BE2C (cell line): ENCODE measurements at places on chromosomes 13 and 19.

DNA sequence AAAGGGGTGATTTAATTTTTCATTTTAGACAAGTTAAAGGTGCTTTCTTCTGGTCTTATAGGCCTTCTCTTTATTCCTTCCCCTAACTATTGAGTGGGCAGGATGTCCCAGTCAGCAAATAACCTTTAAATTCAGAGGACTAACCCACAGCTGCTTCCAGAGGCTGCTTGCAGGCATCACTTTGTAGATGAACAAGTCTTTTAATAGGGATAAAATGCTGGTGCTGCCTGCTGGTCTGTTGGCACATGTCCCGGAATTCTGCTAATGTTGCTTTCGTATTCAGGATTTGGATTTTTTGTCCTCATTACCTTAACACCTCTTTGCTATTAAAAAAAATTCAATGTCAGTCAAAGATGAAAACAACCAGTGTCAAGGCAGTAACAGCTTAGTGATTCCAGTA lies 132.7 kb upstream of the KL start:
- DNase-seq = no peak

DNA sequence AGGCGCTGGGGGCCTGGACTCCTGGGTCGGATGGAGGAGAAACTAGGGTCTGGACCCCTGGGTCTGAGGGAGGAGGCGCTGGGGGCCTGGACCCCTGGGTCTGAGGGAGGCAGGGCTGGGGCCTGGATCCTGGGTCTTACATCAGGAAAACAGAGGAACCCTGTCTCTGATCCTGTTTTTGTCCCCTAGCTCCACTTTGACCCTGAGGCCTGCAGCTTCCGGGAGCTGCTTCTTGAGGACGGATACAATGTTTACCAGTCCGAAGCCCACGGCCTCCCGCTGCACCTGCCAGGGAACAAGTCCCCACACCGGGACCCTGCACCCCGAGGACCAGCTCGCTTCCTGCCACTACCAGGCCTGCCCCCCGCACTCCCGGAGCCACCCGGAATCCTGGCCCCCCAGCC lies 2.4 kb downstream of the FGF21 start:
- DNase-seq = no peak

DNA sequence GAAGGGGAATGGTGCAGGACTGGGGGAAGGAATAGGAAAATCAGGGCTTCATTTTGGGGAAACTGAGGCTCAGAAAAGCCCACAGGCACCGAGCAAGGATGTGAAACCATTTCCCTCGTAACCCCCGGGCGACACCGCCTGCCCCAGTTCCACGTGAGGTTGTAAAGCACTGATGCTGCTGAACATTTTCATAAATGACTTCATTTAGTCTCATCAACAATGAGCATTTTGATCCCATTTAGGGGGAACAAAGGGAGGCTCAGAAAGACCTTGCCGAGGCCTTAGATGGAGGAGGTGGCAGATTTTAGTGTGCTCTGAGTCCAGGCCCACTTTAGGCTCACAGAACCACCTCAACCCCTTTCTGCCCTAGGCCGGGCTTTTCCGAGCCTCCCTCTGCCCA lies 20.5 kb upstream of the FBXO27 start:
- DNase-seq = no peak

- peak; percentile 17 for DNase-seq
Measured at GRCh38 chr13:32409561-32410421, 18.1 kb downstream of the N4BP2L1 start.

DNA sequence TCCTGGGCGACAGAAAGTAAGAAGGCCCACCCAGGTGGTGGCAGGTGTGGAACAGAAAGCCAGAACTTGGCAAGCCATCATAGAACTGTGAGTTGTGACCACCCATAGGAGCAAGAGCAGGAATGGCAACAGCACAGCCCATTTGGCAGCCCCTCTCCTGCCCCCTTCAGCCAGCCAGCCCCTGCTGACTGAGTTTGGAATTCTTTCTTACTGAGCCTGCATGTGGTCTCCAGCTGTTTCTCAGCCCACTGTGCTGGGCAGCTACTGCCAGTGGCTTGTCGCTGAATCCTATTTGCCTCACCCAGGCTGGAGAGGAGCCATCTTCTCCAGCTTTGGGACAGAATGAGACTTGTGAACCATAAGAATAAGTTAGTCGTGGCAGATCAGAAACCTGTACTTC lies 28.3 kb downstream of the CNMD start:
- no peak for DNase-seq
